ENCODE measurements at places on chromosomes 1 and 21. TPM values are rescaled to one million over a fixed set of nuclear protein-coding genes. Genes with fewer than 3 reads are reported as not detected.

The SRSF11 gene
- total RNA-seq, result 98.5 TPM

DNA sequence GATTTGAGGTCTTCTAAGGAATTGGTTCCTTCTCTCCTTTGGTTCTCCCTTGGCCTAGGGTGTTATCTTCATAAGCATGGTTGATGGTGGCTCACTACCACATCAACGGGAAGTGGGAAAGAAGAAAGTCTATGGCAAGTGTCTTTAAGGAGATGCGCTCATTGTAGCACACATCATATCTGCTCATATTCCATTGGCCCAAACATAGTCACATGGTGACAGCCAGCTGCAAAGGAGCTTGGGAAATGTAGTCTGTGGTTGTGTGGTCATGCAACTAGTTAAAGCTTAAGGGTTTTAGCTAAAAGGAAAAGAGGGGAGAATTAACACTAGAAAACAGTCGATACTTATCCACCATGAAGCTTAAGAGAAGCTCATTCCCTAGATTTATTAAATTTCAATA is 11.4 kb upstream of the MRPS6 start:
- no peak overlapping the region for H3K27ac ChIP-seq
- no peaks in the 10 kb centered on the region for H3K36me3 ChIP-seq
- H3K4me3 ChIP-seq, result no peak overlapping the region

The CYP4B1 gene
- not detected for total RNA-seq

- peaks cover 19% of the 10 kb centered on the region for H3K27me3 ChIP-seq
- no peak overlapping the region for H3K4me3 ChIP-seq
- H3K4me1 ChIP-seq, result no peaks in the 10 kb centered on the region
- H3K27ac ChIP-seq, result no peak overlapping the region
- DNase-seq, result no peak
Measured at GRCh38 chr1:19074361-19074901, 118.0 kb upstream of the IFFO2 start.

GRCh38 chr1:97538113-97538512 is 382.7 kb downstream of the DPYD start:
- no peak overlapping the region for H3K27ac ChIP-seq
- no peak for DNase-seq
- no peaks in the 10 kb centered on the region for H3K4me1 ChIP-seq
- H3K36me3 ChIP-seq, result peaks cover 8% of the 10 kb centered on the region

Data from HFFc6 (cell line).